Bladder microvascular endothelial cell (primary cell): ENCODE measurements at places on chromosomes 2 and 18. TPM values are rescaled to one million over a fixed set of nuclear protein-coding genes. Genes with fewer than 3 reads are reported as not detected.

The ALPG gene
- total RNA-seq: not detected in 2 replicates

The MZT2A gene
- total RNA-seq: 98.1 and 140 TPM in 2 replicates

The ATP6V1C2 gene
- 0.19 and 0.32 TPM in 2 replicates for total RNA-seq

The GPAT2 gene
- 11.3 and 13.9 TPM in 2 replicates for total RNA-seq

The NEMP2 gene
- total RNA-seq: 1.6 and 5.0 TPM in 2 replicates

The DNAJC5G gene
- total RNA-seq: 0.16 and 4.4 TPM in 2 replicates

The GALNT5 gene
- total RNA-seq: under 0.01 and 0.06 TPM in 2 replicates

The TCF23 gene
- total RNA-seq: not detected in 2 replicates

The LONRF2 gene
- under 0.01 TPM in 1 of 2 replicates, not detected in the other for total RNA-seq

The PUM2 gene
- total RNA-seq: 27.5 and 81.9 TPM in 2 replicates

The SAG gene
- total RNA-seq: not detected in 2 replicates

The ZNF396 gene
- total RNA-seq: 0.57 and 0.65 TPM in 2 replicates

The ATP6V1B1 gene
- total RNA-seq: 0.76 and 1.1 TPM in 2 replicates
